Glomerular endothelial cell (primary cell): ENCODE measurements at places on chromosomes 11 and 22. TPM values are rescaled to one million over a fixed set of nuclear protein-coding genes. Genes with fewer than 3 reads are reported as not detected.

GRCh38 chr11:29612423-29612822 is 404.4 kb downstream of the KCNA4 start:
- DNase-seq, result no peak

DNA sequence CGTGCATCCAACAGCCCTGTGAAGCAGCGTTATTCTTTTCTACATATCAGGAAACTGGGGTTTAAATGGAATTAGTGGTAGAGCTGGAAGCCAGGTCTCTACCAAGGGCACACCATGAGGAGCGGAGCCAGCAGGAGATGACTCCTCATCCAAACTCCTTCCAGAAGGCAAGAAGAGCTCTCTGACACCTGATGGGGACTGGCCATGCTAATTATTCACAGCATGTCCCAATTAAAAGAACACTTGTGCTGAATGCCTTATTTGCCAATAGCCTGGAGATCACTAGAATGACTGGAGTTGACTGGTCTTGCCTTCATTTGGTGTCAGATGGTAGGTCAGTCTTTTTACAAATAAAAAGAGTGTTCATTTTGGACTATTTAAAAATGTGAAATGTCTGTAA is 32.9 kb upstream of the SLN start:
- no peak for DNase-seq

Gene WBP2NL
- 0.41 and 0.97 TPM in 2 replicates for total RNA-seq

DNA sequence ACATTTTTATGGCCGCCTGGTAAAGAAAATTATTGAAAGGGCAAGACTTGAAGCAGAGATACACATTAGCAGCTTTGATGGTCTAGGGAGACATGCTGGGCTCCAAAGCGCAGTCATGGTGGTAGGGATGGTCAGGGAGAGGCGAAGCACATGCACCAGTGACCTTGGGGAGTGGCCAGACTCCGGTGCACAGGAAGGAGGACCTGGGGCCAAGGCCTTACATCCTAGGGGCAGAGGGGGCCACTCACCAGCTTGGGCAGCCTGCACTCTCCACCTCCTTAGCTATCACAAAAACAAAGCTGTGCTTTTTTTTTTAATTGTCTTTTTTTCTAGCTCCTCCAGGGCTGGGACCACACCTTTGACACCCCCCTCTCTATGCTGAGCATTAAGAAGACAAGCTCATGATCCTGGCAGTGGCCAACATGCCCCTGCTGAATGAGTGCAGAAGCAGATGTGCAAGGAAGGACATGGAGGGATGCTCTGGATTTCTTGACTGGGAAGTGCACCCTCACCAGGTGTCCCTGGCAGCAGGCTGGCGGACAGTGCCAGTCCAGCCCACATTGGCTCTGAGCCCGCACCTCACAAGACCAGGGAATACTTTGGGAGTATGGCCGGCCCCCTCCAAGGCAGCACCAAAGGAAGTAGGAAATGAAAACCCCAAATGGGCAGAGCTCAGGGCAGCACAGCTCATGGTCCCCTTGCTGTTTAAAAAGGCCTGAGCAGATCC is 619.9 kb downstream of the TBC1D22A start:
- DNase-seq, result no peak

DNA sequence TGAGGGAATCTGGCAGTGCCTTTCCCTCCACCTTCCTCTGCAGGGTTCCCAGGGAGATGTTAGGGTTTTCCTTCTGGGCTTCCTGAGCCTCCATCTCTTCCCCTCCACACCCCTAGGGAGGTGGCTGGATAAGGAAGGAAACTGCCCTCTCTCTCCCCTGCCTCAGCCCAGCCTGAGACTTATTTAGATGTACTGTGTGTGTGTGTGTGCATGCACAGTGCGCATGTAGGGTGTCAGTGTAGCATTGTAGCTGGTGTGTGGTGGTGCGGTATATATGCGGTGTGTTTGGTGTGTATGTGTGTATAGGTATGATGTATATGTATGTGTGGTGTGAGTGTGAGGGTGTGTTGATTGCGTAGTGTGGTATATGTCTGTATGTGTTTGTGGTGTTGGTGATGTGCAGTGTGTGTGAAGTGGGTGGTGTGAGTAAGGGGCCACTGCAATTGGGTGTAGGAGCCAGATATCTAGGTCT is 1.5 kb downstream of the FXYD6 start:
- no peak for DNase-seq

DNA sequence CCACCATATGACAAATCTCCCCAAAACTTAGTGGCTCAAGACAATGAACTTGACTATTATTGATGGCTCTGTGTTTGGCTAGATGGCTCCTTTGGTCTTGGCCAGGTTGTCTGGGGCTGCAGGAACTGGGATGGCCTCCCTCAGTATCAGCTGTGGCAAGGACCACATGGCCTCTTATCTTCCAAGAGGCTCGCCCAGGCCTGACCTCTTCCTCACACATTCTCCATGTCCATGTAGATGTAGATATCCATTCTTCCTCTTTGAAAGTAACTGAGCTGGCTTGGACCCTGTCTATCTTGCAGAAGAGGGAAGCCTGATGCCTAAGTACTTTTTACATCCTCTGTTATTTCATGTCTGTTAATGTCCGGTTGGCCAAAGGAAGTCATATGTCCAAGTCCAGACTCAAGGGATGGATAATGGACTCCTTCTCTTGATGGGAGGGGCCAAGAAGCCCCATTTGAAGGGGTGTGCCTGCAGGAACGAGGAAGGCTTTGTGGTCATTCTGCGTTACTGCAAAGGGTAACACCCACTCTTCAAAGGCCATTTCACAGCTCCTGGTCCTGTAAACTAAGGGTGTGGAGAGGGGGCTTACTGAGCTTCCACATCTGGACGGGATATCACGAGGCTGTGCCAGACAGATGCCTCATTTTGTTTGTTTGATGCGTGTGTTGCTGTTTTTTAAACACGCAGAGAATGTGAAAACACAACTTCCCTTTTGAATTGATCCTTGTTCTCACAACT is 87.1 kb downstream of the GRIK4 start:
- no peak for DNase-seq

- DNase-seq, result no peak
These were observed 167.6 kb upstream of the MTMR2 start for GRCh38 chr11:96091476-96091875.

DNA sequence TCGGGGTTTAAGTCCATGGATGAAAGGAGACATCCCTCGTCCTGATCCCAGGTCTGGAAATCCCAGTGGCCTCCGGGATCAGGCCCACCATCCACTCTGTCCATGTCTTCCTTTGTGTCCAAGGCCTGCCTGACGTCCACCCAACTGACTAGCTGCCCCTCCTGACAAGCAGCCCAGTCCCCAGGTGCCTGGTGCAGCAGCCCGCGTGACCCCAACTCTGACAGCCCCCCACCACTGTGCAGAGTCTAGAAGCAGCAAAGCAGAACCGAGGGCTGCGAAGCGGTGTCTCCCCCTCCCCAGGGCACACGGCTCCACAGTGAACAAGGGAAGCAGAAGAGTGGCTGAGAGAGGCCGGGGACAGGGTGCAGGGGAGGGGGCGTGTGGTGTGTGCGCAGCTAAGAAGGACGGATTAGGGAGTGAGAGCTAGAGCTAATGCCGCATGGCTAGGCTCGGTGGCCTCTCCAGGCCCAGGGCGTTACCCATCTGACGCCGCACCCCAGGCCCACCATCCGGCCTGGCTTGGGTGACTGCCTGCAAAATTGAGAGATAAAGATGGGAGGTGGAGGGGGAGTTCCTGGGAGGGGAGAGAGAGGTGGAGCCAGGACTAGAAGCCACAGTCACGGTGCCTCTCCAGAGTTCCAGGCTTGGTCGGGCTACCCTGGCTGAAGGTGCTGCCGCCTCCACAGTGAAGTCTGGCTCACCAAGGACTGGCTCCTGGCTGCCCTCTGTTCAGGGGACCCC is 16.6 kb upstream of the BAIAP2L2 start:
- DNase-seq, result no peak

Gene KCNJ1
- 0.05 TPM in 1 of 2 replicates, not detected in the other for total RNA-seq

GRCh38 chr11:126673319-126673718 is 317.8 kb downstream of the ST3GAL4 start:
- DNase-seq, result no peak

- no peak for DNase-seq
These were observed 176.1 kb upstream of the NCAM1 start for GRCh38 chr11:112785149-112785548.

DNA sequence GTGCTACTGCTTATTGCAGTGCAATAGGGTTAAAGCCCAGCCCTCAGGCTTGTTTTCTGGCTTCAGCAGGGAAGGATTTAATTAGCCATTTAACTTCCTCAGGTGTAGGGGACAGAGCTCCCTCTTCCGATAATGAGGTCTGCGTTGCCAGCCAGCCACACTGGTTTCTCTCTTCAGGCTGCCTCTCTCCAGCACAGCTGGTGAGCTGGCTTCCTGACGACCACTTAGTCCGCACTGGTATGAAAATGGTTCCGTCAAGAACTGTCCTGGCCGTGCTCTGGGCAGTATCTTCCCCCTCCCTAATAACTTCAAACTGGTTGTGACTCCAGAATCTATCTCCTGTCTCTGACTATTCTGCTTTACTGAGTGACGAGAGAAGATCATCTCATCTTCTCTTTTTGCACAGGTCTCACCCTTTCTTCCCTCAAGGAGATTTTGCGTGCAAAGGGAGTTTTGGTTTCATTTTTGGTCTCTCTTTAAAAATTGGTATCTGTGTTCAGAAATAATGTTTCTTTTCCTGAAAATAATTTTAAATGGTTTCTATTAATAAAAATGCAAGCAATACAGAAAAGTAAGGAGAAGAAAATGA is 49.2 kb downstream of the CNTN5 start:
- DNase-seq, result no peak

Gene TESMIN
- total RNA-seq, result 4.0 and 10.8 TPM in 2 replicates

Gene RAG1
- total RNA-seq, result 3.0 and 3.8 TPM in 2 replicates

DNA sequence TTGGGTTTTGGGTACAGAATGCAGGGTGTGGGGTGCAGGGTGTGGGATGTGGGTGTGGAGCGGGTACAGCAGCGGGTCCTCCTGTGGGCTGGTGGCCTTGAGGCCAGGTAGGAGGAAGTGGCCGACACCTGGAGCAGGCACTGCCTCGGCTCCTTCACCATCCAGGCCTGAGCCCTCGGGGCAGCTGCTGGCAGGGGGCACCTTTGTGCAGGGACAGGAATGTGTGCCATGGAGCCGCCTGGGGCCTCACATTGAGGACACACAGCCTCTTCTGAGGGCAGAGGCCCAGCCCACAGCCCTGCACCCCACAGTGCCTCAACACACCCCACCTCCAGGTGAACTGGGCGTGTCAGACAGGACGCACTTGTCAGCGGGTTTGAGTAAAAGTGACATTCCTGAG is 984.0 kb downstream of the BRD1 start:
- DNase-seq, result no peak

GRCh38 chr22:17514084-17514483 is 49.2 kb upstream of the SLC25A18 start:
- DNase-seq, result no peak

Gene CD3E
- total RNA-seq, result not detected in 2 replicates

- no peak for DNase-seq
These were observed 406.6 kb downstream of the LARGE1 start for GRCh38 chr22:33513388-33514338.

- no peak for DNase-seq
These were observed 442.1 kb upstream of the CCDC90B start for GRCh38 chr11:83728281-83728680.

- DNase-seq, result no peak
These were observed 10.1 kb upstream of the B4GALNT4 start for GRCh38 chr11:359181-359714.

DNA sequence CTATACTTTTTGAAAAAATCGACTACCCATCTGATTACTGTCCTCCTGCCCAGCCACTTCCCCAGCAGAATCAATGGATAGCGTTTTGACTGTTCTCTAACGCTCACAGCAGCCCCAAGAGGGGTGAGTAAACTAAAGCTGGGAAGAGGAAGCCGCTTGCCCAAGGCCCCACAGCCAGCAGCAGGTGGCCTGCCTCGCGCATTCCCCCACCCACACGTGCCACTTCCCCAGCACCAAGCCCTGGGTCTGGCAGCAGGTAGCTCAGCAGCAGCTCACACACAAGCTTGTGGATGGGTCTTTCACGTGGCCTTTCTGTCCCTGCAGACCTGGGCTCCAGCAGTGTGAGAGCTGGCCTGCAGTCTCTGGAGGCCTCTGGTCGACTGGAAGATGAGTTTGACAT is 34.3 kb downstream of the TOM1 start:
- no peak for DNase-seq

DNA sequence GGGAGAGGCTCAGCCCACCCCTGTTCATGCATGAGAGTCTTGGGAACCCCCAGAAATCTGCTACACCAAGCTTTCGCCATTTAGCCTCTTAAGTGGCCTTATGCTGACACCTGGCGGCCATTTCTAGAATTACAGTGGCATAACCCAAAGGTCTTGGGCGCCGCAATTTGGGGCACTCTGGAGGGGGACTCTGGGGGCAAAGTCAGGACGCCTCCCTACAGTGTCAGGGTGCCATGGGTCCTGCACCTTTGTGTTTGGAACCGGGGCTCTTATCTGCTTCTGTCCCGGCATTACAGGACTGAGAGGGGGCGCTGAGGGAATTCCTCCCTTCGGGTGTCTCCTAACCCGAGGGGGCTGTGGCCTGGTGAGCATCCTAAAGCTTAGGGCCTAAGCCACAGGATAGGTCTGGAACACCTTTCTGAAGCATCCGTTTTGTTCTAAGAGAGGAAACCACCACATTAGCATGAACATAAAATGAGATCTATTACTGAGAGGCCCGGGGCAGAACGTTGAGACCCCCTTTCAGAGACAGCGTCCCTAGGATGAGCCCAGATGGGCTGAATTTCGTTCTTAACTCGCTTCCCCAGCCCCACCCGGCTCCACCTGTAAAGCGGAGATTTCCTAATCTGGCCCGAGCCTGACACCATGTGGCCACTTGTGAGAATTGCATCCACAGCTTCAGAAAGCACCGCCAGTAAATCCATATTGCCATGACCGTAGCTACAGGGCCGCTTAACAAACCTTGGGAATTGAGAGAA is 9.3 kb downstream of the INS start:
- peak; percentile 29 for DNase-seq

Gene SPDYC
- not detected in 2 replicates for total RNA-seq

Gene C11orf42
- not detected in 2 replicates for total RNA-seq

- no peak for DNase-seq
These were observed 47.5 kb upstream of the GRAMD1B start for GRCh38 chr11:123382555-123383074.

DNA sequence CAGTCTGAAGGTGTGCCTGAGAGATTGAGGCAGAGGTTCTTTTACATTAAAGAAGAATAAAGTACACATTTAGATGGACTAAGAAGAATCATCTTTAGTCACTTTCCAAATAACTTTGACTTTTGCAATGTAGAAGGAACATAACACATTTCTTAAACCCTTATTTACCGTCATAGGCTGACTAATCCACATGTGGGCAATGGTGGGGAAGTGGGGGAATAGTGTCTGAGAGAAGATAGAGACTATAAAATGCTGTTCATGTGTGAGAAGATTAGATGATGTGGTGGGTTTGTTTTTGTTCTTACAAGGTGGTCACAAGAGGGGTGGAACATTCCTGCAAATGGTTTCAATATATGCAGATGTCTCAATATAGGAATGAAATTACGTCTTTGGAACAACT is 1.8 kb downstream of the MS4A4A start:
- DNase-seq, result no peak

Gene SERPING1
- total RNA-seq, result 0.53 and 1.5 TPM in 2 replicates

GRCh38 chr11:117877120-117877784 is 794 bp upstream of the FXYD6 start:
- DNase-seq, result no peak
